ENCODE measurements at places on chromosomes 6 and 20.

- DNase-seq = no peak
Measured at GRCh38 chr20:6566821-6567220, 200.7 kb upstream of the BMP2 start.

GRCh38 chr20:45055056-45055455 is 45.9 kb downstream of the KCNS1 start:
- no peak for DNase-seq

GRCh38 chr20:20712004-20712473 is 405 bp downstream of the RALGAPA2 start:
- DNase-seq = no peak

GRCh38 chr20:45300961-45301360 is 5.7 kb upstream of the RBPJL start:
- no peak for DNase-seq

GRCh38 chr20:7902879-7903278 is 37.4 kb downstream of the HAO1 start:
- DNase-seq = no peak

GRCh38 chr20:8505476-8506200 is 373.6 kb downstream of the PLCB1 start:
- DNase-seq = no peak

Data from stimulated activated CD4-positive, alpha-beta T cell treated with anti-CD3 and anti-CD28 coated beads, Interleukin-12 subunit alpha, Interleukin-12 subunit beta, amount 100 ng/mL, for 24 hours (primary cell).